ENCODE measurements at places on chromosomes 1 and 21.
A peak's percentile ranks its signal among the peaks of the same experiment; 100 is the strongest.

GRCh38 chr1:63866084-63866483 lies 92.3 kb downstream of the ROR1 start:
- no peak for DNase-seq

DNA sequence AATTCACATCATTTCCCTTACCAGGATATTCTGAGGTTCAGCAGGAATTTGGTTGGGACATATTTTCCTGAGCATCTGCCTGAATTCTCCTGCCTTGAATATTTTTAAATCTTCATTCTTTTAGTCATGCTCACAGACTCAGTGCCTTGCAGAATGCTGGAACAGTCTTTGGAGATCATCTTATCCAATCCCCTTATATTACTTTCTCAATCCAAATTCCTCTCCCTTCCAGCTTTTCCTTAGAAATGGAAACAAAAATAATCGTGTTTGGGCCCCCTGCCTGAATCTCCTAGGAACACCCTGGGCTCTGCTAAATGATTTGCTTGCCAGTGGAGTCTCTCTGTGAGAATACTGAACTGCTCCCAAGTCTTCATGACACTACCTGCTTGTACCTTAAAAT lies 38.4 kb downstream of the LHX8 start:
- DNase-seq: no peak

- DNase-seq: no peak
Observed at GRCh38 chr1:24544239-24544638, 11.6 kb upstream of the NCMAP start.

DNA sequence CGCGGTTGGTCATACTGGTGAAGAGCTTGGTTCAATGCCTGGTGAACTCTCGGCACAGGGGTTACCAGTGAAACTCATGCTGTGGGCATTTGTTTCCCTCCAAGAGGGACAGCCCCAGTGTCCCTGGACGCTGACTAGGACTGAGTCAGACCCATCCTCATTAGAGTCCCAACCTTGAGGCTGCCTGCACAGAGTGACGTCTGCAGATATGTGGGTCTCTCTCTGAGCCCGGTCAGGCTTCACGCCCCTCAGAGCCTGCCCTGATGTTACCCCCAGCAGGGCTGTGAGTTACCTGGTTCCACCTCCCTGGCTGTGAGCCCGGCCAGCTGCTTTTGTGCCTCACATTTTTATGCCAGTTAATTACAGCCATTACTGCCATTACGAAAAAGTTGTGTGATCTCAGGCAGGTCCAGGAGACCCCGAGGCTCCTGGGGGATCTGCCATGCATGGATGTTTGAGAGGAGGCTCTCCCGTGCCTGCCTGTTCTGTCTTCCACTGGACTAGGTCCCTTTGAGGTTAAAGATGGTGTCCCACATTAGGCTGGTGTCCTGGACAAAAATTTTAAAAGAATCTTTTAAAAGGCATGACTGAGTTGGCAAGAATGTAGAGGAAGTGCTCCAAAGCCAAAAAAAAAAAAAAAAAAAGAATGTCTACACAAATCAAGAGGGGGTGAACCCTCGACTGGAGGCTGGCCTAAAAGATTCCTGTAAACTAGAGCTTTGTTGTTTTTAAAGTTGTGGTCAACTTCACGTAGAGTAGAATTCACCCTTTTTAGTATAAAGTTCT lies 36.6 kb upstream of the PADI1 start:
- DNase-seq: no peak

DNA sequence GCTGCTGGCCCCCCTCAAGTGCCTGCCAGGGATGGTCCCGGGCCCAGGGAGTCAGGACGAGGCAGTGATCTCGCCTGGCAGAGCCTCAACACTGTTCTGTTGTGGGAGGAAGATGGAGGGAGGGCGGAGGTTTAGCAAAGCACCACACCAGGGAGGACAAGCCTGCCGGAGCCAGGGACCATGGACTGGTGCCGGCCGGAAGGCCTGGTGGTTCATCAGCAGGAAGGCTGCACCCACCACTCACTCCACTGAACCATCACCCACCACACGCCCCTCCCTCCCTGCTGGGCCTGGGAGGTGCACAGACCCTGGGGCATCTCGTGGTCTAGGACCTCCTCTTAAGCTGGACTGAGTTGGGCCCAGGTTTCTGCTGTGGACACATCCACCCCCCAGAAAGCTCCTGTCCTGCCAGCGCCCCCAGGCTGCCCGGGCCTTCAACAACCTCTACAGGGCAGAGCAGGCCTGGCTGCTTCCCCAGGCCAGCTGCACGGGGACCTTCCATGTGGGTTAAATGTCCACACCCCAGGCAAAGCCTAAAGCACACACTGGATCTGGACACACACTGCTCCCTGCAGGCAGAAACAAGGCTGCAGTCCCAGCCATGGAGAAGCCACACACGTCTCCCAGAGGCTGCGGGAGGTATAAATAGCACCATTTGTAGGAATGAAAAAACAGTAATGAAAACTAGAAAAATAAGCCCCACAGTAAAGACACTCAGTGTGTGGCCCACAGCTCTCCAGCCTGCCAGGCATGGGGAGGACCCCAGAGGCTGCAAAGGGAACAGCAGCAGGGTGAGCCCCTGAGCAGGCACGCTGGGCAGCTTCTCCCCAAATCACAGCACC lies 10.4 kb upstream of the TMEM240 start:
- DNase-seq: no peak

GRCh38 chr1:59691261-59691660 lies 123.5 kb upstream of the HOOK1 start:
- DNase-seq: no peak

- no peak for DNase-seq
Observed at GRCh38 chr1:51484591-51484990, 34.5 kb downstream of the EPS15 start.

- DNase-seq: peak; percentile 29
Observed at GRCh38 chr1:199585392-199585791, 442.1 kb upstream of the NR5A2 start.

DNA sequence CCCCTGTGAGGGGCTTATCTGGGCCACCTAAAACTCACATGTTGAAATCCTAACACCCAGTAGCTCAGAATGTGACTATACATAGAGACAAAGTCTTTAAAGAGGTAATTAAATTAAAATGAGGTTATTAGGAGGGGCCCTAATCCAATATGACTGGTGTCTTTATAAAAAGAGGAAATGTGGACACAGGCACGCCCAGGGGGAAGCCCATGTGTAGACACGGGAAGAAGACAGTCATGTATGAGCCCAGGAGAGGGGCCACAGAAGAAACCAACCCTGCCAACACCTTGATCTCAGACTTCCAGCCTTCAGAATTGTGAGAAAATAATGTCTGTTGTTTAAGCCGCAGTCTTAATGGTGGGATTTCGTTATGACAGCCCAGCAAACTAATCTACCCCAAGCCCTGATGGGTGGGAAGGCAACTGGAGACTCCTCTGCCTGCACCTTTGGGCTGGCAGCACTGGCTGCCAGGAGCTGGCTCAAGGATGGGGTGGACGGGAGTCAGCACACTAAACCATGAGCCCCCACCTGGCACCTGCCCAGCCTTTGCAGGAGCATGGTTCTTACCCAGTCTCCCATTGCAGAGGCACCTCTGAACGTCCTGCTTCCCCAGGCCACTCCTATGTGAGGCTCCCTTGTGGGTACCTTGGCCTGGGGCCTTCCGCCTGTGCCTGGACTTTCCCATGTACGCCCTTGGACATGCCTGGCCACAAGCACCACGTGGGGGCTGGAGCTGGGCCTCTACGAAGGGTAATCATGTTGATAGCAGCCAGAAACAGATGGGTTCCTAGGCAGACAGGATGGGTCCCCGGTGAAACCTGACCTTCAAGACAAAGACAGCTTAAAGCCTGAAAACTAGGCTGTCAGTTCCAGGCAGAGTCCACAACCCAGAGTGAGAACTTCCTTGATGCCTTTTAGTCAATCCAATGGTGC lies 57.1 kb upstream of the DMRTB1 start:
- DNase-seq: peak; percentile 75

- no peak for DNase-seq
Observed at GRCh38 chr1:99639945-99640344, 6.0 kb upstream of the PALMD start.

DNA sequence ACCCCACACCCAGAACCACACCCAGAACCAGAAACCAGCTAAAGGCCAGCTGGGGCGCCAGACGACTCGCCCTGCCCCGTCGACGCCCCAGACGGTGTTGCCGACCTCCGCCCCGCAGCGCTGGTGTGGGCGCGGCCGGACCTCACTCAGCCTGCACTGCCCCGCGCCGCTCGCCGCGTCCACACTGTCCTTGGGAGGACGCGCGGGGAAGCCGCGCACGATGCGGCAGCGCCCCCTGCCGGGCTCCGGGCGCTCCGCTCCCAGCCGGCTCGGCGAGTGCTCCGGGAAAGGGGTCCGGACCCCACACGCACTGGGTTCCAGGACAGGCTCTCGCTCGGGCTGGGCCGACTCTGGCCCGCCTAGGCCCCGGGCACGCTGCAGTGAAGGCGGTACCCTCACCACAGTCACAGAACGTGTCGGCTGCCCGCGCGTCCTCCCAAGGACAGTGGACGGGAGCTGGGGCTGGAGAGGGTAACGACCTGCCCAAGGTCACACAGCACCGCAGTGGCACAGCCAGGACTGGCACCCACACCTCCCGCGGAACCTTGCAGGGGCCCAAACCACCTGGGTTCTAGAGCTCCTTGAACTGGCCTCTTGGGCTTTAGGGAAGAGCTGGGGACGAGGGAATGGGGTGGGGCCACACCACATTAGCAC lies 90.2 kb downstream of the DMRTA2 start:
- DNase-seq: peak; percentile 92

- DNase-seq: no peak
Observed at GRCh38 chr1:189022015-189022414, 1455.6 kb downstream of the BRINP3 start.

DNA sequence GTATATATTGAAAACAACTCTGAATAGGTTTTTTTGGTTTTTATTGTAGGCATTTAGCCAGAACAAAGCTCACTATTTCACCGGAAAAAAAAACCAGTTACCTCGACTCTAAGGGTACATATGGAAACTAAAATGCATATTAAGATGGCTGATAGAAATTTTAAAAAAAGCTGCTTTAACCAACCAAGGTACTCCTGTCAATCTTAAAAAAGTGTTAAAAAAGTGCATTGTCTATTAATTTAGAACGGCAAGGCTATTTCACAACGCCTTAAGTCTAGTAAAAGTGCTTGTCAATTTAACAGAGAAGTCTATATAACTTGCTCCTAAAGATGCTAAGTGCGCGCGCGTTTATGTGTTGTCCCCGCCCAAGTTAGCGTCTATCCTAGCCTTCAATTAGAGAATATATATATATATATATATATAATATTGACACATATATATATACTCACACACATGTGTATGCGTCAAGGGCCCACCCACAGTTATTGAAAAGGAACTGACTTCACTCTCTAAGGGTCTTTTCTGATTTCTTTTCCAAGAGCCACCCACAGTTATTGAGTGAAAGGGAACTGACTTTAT lies 934 bp downstream of the ASPM start:
- DNase-seq: peak; percentile 34

GRCh38 chr1:145757420-145757819 lies 38.1 kb downstream of the CD160 start:
- DNase-seq: peak; percentile 31

GRCh38 chr1:179637211-179637860 lies 45.7 kb downstream of the TDRD5 start:
- DNase-seq: no peak

DNA sequence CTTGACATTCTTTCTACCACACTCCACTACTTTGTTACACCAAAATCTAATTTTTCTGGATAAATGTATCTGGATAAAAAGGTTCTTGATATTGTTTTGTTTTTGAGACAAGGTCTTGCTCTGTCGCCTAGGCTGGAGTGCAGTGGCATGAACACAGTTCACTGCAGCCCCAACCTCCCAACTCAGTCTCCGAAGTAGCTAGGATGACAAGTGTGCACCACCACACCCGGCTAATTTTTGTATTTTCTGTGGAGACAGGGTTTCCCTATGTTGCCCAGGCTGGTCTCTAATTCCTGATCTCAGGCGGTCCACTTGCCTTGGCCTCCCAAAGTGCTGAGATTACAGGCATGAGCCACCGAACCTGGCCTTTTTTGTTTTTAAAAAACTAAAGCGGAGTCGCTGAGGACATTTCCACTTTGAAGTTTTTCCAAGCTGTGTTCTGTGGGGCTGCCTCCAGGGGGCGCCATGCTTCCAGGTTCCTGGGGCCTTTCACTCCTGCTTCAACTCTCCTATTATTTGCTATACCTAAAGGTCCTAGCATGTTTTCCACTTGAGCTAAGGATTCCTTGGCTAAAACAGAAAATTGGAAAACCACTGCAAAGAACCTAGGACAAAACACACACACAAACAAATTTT lies 14.1 kb upstream of the NCMAP start:
- DNase-seq: peak; percentile 72

GRCh38 chr1:183609759-183610452 lies 19.6 kb upstream of the NCF2 start:
- DNase-seq: no peak

DNA sequence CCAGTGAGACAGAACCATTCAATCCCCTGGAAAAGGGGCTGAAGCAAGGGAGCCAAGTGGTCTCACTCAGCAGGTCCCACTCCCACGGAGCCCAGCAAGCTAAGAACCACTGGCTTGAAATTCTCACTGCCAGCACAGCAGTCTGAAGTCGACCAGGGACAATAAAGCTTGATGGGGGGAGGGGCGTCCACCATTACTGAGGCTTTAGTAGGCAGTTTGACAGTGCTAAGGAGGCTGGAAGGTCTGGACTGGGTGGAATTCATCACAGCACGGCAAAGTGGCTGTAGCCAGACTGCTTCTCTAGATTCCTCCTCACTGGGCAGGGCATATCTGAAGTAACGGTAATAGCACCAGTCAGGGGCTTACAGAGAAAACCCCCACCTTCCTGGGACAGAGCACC lies 105.4 kb upstream of the GORAB start:
- no peak for DNase-seq

DNA sequence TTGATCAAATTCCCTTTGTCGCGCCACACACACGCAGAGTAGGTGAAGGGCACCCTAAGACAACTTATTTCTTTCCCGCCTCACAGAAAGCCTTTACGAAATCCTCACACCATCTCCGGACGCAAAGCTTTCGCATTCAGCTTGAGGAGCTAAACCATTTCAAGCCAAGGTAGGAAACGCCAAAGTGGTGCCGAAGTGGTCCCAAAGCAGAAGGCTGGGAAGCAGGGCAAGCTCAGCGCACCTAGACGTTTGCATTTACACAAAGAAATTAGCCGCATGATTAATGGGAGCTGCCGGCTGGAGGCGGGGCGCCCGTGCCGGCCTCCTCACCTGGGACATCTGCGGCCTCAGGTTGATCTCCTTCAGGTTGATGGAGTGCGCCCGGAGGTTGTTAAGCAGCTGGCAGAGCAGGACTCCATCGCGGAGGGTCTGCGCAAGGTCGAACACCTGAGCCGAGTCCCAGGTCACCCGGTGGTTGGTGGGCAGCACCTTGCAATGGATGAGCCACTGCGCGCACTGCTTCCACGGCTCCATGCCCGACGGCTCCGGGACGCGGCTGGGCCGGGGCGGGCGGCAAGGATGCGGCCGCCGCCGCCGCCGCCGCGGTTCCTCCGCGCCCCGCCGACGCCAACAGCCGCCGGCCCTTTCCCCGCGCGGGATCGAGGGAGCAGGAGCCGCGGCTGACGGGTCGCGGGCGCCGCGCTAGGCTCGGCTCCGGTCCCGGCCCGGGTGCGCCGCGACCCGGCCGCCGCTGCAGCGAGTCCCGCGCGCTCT lies 457 bp downstream of the VAV3 start:
- no peak for DNase-seq

GRCh38 chr21:33684923-33685560 lies 42.7 kb downstream of the ITSN1 start:
- no peak for DNase-seq

- DNase-seq: no peak
Observed at GRCh38 chr1:19096036-19096833, 113.8 kb downstream of the UBR4 start.

GRCh38 chr21:38798081-38798480 lies 7.6 kb upstream of the ETS2 start:
- DNase-seq: no peak
